ENCODE measurements at places on chromosomes 16 and 17. TPM values are rescaled to one million over a fixed set of nuclear protein-coding genes. Genes with fewer than 3 reads are reported as not detected.

The CHST4 gene
- total RNA-seq: not detected

GRCh38 chr16:59121411-59122261 is 387.5 kb upstream of the GOT2 start:
- DNase-seq: no peak

- DNase-seq: no peak
These were observed 30.2 kb downstream of the MSI2 start for GRCh38 chr17:57286399-57287105.

DNA sequence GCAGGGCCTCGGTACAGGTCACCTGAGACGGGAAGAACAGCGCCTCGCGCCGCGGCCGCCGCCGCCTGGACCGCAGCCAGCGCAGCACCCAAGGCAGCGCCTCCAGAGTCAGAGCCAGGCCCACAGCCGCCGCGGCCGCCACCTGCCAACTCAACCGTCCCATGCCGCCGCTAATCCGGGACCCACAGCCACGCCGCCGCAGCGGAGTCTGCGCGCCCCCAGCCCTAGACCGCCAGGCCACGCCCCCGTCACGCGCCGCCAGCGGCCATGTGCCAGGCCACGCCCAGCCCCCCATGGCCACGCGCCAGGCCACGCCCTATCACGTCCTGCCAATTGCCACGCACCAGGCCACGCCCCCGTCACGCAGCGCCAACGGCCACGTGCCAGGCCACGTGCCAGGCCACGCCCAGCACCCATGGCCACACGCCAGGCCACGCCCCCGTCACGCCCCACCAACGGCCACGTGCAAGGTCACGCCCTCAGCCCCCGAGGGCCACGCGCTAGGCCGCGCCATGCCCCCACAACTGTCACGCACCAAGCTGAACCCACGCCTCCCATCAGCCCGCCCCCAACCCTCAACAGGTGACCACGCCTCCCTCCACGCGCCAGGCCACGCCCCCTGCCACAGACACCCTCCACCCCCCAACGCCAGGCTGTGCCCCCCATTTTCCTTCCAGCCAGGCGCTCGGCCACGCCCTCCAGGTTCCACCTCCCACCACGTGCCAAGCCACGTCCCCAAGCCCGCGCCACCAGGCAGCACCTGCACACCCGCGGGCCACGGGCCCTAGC is at the start of gene PLD6:
Gene PLD6, minus strand, starts transcription at position 210 of the 789 bp plus-strand sequence. Its CDS starts 47 bp downstream, at position 163.
- peak; percentile 94 for DNase-seq

DNA sequence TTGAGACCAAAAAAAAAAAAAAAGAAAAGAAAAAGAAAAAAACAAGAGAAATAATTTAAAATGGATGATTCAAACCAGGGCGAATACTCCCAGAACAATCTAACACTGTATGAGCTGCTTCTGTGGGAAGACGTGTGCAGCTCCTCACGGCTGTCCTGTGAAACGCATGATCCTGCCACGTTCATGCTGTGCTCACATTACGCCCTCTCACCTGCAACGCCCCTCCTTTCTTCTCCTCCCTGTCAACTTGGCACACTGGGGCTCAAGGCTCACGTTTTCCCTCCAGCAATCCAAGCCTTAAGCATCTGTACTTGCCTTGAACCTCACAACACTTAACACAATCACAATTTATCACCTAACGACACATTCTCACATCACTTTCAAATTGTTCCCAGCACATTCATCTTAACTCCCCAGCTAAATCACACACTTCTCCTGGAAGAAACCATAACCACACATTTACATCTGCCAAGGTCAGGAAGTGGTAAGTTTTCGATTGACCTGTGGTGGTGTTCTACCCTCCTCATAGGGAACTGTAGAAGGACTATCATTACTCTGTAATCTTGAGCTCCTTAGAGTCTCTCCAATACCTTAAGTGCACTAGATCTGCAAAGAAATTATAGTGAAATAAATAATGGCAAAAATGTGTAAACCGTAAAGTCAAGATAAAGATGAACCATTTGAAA is 29.1 kb downstream of the MBTPS1 start:
- DNase-seq: no peak

DNA sequence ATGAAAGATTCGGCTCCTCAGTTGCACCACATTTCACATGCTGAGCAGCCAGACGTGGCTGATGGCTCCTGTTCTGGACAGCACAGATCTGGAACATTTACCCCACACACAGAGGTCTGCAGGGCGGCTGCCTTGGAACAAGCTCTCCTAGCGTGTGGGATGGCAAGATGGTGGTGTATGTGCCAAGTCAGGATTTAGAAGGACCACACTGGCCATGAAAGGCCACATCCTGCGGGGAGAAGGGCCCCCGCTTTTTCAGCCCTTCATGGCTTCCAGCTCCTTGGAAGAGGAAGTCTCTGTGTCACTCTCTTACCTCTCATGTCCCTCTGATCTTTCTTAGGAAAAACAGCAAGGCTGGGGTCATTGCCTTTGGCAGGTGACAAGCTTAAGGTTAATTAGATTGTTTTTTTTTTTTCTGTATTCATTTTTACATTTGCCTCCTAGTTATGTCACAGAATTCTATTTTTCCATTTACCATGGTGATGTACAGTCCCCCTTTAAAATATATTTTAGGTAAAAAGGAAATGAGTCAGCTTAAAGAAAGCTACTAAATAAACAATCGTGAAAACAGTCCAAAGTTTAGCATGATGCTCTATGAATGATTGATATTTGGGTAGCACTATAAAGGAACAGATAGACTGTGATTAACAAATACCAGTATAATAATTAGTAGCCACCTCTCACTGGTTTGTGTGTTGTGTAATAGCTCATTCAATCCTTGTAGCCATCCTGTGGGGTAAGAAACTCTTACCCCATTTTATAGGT is 396.6 kb downstream of the CPPED1 start:
- no peak for DNase-seq

DNA sequence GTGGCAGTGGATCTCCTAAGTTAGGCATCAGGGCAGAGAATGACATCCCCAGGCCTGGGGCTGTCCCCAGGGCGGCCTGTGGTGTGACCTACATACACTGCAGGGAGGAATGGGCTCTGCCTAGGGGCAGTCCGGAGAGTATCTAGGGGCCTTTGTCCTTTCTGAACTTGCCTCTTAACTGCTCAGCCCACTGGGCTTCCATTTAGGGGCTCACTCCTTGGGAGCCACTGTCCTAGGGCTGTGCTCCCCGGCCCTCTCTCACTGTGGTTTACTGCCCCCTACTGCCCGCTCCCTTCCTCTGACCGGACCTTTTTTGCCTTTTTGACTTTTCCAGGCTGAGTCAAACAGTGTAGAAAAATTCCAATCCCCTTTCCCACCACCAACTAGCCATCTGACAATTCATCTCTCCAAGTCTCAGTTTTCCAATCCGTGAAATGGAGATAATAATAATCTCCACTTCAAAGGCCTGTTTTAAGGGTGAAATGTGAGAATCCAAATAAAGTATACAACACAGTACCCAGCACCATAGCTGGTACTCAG is 66.8 kb downstream of the DNAH3 start:
- DNase-seq: peak; percentile 65

DNA sequence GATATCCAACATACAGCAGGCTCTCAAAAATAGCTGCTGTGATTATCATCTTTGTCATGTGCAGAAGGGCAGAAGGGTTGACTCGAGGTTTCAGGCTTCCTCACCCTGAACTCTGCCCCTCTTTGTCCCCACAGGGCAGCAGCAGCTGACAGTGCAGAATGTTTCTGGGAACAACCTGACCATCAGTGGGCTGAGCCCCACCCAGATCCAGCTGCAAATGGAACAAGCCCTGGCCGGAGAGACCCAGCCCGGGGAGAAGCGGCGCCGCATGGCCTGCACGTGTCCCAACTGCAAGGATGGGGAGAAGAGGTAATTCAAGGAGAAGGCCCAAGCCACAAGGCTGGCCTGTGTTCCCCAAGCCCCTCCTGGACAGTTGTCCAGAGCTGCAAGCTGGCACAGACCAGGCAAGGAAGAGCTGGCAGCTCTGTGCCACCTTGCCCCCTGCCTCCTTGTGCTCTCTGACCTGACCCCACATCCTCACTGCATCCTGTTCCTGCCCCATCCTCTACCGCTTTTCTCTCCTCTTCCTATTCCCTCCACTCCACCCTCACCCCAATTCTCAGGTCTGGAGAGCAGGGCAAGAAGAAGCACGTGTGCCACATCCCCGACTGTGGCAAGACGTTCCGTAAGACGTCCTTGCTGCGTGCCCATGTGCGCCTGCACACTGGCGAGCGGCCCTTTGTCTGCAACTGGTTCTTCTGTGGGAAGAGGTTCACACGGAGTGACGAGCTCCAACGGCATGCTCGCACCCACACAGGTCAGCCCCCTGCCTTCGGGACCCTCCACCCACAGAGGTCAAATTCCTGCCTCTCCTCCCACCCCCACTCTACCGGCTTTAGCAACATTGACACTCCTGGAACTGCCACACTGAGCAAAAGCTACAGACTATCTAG is 16.3 kb upstream of the PNPO start:
- no peak for DNase-seq

- DNase-seq: no peak
These were observed 343.0 kb downstream of the RBFOX1 start for GRCh38 chr16:7675628-7676027.
